Activated CD8-positive, alpha-beta memory T cell treated with anti-CD3 and anti-CD28 coated beads for 1 hour (primary cell): ENCODE measurements at places on chromosomes 1 and 21.

DNA sequence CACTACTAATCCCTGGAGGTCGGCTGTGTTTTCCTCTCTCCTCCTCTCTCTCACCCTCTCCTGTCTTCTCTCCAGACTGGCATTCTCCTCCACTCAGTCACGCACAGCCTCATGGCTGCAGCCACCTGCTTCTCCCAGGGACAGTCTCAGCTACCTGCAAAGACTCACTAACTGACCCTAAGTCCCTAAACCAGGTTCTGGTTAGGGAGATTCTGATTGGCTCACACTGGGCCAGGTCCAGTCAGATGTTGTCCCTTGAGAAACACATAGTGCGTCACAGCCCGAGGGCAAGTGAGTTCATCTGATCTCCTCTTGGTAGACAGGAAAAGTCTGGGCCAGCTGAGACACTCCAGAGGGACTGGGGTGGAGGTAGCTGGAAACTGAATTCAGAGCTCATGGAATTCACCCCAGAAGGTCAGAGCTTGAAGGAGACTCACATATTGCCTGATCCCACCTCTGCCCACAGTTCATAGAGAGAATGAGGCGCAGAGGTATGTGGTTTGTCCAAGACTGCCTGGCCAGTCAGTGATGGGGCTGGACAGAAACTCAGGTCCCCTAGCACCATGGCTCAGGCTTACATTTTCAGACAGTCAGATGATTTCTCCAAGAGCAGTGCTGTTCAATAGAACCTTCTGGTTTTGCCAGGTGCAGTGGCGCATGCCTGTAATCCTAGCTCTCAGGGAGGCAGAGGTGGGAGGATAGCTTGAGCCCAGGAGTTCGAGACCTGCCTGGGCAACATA is 40.4 kb upstream of the RPL11 start:
- DNase-seq: no peak

DNA sequence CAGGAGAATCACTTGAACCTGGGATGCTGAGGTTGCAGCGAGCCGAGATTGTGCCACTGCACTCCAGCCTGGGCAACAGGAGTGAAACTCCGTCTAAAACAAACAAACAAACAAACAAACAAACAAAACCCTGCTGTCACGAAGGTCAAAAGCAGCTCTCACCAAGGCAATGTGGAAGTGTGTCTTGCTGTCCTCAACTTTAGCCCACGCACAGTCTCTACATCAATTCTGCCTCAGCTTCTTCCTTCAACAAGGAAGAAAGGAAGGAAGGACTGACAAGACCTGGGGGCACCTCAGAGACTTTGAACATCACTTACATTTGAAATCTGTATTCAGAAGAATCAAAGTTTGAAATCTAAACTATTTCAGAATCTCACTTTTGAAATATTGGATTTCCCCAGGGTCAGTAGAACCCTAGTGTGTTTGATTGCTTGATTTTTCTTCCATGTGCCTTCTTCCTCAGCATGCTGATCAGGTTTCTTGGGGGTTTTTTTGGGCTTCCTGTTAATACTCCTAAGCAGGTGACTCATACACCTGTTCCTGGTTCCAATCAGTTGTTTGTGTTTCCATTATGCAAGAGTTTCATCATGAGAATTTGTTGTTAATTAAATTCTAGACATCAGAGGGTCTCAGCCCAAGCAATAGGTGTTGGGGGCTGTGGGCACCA is 6.5 kb upstream of the CSTB start:
- DNase-seq: no peak

DNA sequence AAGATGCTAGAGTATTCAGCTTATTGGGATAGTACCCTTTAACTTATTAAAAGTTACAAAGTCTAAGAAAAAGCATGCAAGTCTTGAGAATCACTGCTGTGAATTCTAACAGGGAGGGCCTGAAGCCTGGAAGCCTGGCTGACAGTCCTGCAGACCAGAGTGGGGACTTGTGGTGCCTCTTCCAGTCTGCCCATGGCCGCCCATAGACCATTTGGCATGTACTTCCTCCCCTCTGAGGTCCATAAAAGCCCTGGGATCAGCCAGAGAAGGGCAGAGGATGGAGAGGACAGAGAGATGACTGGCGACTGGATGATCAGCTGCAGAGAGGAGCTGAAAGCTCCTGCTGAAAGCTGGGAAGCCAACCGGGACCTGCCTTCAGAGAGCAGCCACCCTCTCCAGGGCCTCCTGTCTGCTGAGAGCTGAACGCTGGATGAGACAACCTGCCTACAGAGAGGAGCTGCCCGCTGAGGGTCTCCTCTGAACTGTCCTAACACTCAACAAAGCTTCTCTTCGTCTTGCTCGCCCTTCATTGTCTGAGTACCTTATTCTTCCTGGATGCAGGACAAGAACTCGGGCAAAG is 12.5 kb upstream of the SLC1A7 start:
- DNase-seq: no peak

DNA sequence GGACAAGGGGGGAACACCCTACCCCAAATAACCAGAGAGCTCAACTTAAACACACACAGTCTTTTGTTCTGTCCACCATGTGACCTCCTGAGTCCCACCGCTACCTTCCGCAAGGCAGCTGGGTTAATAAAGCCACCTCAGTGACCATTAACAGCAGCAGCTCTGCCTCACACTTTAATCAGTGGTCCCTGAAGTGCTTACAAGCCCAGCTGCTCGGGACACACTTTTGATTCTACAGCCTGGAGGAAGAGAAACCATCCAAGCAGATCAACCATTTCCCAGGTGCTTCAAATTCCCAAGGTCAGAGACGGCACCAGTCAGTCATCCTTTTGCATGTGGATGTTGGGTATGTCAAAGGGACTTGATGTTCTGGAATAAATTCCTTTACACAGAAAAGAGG is 70.1 kb downstream of the KCNJ15 start:
- no peak for DNase-seq
